CD4-positive, alpha-beta T cell treated with Interleukin-17A for 4 hours (primary cell): ENCODE measurements at places on chromosomes 7 and 10.

DNA sequence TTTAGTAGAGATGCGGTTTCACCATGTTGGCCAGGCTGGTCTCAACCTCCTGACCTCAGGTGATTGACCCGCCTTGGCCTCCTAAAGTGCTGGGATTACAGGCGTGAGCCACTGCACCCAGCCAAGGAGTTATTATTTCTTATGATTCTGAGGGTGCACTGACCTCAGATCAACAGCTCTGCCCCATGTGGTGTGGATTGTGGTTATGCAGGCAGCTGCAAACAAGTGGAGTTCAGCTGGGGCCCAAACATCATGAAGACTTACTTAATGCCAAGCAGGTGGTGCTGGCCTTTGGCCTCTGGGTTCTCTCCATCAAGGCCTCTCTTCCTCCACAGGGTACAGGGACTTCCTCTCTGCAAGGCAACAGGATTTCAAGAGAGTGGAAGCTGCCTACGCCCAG lies 45.1 kb upstream of the OPTN start:
- no peak for DNase-seq

- no peak for DNase-seq
Observed at GRCh38 chr10:125023862-125024496, 82.1 kb downstream of the ZRANB1 start.

GRCh38 chr10:113663908-113664307 lies at the start of gene NRAP:
Gene NRAP, minus strand, starts transcription at chr10:113664041. Its CDS starts 159 bp downstream, at chr10:113663882.
- no peak for DNase-seq

DNA sequence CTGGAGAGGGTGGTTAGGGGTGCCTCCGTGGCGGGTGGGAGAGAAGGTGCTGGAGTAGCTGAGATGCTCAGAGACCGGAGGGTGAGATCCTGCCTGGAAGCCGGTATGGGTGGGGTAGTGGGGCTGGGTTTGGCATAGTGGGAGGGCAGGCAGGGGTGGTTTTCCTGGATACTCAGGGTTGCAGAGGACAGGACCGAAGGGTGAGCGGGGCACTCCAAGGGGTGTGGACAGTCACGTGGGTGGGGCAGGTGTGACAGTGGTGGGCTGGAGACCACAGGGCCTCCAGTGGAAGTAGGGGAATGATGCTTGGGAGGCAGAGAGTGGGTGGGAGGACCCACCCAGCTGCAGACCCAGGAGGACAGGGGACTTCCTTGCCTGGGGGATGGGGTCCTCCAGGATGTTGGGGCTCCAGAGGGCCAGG lies 1.9 kb downstream of the SCART1 start:
- no peak for DNase-seq

GRCh38 chr7:67671006-67671548 lies 674.4 kb downstream of the TYW1 start:
- no peak for DNase-seq

DNA sequence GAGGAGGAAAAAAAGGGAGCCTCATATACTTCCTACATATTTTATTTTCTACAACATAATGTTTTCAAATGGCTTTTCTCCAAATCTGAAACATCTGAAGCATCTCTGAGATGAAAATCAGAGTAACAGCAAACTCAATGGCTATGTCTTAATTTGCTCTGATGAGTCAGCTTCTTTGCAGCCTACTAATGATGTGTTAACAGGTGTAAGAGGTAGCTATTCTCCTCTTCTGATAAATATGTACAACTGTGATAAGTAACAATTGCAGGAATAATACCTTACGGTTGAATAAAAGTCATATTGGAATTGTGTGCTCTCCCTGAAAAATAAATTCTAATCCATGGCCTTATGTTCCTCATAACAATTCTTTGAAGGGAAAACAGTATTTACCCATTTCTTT lies 45.2 kb downstream of the GNAT3 start:
- no peak for DNase-seq

- DNase-seq, result no peak
Observed at GRCh38 chr10:52918714-52919305, 146.2 kb upstream of the MBL2 start.

DNA sequence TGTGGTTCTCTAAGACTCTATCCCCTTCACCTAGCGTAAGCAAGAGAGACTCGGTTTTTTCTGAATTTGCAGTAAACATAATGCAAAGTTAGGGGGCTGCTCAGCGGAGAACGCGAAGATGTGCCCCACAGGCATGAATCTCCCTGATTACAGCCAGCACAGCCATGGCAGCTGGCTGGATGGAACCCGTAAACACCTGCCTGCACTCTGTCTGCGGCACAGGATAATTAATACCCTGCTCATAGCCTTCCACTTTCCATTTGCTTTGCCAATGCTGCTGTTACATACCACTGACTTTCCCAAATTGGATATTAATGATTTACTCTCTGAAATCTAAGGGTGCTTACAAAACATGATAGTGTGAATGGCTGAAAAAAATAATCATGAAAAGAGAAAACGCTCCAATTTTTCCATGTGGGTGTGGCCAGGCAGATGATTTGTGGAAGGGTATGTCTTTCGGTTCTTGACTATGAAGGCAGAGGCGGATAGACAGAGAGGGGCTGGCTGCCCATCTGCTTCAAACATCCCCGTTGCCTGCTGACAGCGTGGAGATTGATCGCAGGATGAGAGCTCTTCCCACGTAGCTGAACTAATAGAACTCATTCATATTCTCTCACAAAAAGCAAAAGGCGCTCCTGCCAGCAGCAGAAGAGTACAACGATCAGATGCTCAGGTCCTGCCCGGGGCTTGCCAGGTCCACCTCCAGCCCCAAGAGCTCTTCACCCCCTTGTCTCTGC lies 193.2 kb upstream of the GHITM start:
- no peak for DNase-seq

GRCh38 chr7:50697748-50698147 lies 84.9 kb downstream of the GRB10 start:
- no peak for DNase-seq

DNA sequence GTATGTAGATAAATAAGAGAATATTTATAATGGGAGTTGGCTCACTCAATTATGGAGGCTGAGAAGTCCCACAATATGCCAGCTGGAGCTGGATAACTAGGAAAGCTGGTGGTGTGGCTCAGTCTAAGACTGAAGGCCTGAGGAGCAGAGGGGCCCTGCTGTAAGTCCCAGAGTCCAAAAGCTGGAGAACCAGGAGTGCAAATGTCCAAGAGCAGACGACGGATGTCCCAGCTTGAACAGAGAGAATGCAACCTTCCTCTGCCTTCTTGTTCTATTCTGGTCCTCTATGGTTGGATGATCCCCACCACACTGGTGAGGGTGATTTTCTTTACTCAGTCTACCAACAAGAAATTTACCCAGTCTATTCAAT lies 13.2 kb downstream of the IL2RA start:
- no peak for DNase-seq

- no peak for DNase-seq
Observed at GRCh38 chr10:12501841-12502525, 152.6 kb downstream of the CAMK1D start.
